Fibroblast of the conjunctiva (primary cell): ENCODE measurements at places on chromosomes 11 and 22.

- no peak for DNase-seq
These were observed 1251.2 kb downstream of the BRD1 start for GRCh38 chr22:48576333-48577013.

DNA sequence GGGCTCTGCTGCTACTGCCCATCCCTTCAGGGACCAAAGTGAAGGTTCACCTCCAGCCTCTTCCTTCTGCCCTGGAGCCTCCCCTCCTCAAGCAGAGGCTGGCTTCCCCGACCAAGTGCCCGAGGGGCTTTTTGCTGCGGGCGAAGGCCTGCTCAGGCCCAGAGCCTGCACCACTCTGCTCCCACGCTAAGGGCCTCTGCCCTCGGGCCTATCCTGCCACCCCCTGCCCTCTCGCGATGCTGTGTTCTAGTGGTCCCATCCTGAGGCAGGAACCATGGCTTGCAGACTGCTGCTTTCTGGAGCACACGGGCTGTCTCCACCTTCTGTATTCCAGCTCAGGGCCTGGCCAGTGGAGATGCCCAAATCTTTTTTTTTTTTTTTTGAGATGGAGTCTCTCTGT is 8.9 kb upstream of the TNFRSF13C start:
- DNase-seq = no peak

- peak; percentile 85 for DNase-seq
These were observed 10.4 kb upstream of the MRPL17 start for GRCh38 chr11:6693342-6694228.

- DNase-seq = no peak
These were observed 5.5 kb downstream of the EHF start for GRCh38 chr11:34626393-34626792.

DNA sequence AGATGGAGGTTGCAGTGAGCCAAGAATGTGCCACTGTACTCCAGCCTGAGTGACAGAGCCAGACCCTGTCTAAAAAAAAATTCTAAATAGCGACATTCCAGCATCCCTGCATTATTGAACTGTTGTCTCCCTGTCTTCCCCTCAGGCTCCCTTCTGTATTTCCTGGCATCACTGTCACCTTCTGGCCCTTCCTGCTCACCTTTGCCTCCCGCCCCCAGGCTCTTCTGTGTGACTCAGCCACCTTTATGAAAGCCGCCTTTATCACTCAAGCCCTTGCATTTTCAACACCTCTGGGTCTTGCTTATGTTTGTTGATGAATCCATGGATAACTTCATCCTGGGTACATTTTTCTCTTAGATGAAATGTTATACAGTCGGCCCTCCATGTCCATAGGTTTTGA is 21.1 kb downstream of the UBASH3B start:
- no peak for DNase-seq

GRCh38 chr22:50031189-50032091 is 18.9 kb upstream of the IL17REL start:
- no peak for DNase-seq

DNA sequence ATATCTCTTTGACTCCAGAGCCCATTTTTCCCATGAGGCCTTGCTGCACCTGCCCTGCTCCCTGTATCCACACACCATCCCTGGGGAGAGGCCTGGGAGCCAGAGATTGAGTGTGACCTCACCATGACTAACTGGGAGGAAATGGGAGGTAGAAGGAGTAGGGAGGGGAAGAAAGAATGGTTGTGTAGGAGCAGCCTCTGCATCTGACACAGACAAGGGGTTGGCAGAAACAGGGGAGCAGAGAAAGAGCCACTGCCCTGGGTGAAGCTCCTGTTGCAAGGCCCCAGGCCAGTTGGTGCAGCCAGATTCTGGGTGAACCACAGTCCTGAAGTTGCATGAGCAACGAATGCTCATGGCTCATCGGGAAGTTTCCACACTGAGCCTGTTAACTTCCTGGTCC is 32.4 kb downstream of the POU2F3 start:
- DNase-seq = no peak

DNA sequence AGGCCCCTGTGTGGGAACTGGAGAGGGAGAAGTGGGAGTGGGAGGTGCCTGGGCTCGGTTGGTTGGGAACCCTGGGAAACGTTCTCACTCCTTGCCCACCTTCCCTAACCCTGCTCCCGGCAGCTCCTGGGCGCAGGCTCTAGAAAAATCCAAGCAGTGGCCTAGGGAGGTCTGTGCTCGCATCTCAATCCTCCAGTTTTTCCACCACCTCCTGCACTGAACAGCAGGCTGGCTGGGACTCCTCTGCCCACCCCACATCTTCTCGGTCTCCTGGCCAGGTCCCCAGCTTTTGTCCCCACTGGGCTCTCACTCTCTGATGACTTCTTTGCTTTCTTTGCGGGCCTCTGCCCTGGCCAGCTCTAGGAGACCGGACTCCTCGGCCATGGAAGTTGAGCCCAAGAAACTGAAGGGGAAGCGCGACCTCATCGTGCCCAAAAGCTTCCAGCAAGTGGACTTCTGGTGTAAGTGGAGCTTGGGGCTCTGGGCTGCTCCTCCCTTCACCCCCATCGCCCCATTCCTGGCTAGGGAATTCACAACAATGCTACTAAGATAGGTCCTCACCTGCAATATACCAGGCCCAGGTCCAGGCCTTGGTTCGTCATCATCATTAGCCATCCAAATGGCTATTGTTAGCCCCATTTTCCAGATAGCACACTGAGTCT is 35.6 kb downstream of the PRDM11 start:
- DNase-seq = no peak

GRCh38 chr11:124935548-124936514 is at the start of gene HEPACAM:
TSS of gene HEPACAM (minus strand) at chr11:124936047. CDS start at chr11:124936006, 41 bp downstream.
- DNase-seq = no peak

DNA sequence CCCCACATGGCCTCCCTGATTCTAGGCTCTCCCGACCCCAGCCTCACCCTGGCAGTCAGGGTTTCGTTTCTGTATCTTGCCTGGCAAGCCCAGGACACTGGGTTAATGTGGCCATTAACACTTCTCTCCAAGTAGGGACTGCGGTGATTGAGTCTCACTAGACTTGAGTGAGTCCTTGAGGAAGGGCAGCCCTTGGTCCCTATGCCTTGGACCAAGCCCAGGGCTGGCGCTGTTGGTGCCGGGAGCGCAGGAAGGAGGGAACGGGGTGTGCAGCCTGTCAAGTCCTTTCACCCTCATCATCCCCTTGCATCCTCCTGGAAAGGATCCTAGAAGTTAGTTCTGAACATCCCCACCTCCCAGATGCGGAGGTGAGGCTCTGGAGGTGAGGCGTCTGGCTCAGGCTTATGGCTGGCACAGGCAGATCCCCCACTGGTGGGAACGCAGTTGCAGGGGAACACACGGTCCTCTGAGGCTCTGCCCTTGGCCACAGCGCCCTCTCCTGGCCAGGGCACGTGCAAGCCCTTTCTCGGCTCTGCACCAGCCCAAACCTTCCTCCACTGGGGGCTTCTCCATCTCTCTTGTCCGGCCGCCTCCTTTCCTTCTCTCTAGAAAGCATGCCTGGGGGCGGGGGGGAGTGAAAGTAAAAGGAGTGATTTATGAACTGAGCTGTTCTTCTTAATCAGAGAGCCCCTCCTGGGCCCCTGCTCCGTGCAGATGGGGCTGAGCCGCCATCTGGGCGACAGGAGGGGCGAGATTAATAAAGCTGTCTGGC is 56.7 kb downstream of the TP53I11 start:
- peak; percentile 54 for DNase-seq

DNA sequence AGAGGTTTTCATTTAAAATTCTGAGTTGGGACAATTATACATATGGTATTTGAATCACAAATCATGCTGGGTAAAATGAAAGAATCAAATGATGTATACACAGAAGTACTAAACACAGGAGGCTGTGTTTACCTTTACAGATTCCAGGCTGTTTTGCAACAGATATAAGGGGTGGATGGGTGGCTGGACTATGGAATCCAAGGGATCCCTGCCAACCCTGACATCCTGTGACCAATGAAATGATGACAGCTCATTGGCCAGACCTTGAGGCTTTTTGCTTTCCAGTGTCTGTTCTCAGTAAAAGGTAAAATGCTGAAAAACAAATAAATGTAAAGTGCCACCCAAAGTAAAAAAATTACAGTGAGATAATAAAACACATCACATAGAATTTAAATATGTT is 3.3 kb upstream of the DDI1 start:
- DNase-seq = peak; percentile 65

DNA sequence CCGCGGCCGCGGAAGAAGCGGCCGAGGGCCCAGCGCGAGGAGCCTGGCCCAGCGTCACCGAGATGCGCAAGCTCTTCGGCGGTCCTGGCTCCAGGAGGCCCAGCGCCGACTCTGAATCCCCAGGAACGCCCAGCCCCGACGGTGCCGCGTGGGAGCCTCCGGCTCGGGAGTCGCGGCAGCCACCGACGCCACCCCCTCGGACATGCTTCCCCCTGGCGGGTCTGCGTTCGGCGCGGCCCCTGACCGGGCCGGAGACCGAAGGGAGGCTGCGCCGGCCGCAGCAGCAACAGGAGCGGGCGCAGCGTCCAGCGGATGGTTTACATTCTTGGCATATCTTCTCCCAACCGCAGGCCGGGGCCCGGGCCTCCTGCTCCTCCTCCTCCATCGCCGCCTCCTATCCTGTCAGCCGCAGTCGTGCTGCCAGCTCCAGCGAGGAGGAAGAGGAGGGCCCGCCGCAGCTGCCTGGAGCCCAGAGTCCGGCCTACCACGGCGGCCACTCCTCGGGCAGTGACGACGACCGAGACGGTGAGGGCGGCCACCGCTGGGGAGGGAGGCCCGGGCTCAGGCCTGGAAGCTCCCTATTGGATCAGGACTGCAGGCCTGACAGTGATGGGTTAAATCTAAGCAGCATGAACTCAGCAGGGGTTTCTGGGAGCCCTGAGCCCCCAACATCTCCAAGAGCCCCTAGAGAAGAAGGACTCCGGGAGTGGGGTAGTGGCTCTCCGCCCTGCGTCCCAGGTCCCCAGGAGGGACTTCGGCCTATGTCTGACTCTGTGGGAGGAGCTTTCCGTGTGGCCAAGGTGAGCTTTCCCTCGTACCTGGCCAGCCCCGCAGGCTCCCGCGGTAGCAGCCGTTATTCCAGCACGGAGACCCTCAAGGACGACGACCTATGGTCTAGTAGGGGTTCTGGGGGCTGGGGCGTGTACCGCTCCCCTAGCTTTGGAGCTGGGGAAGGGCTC is 1.2 kb downstream of the ARHGEF17 start:
- DNase-seq = peak; percentile 91

DNA sequence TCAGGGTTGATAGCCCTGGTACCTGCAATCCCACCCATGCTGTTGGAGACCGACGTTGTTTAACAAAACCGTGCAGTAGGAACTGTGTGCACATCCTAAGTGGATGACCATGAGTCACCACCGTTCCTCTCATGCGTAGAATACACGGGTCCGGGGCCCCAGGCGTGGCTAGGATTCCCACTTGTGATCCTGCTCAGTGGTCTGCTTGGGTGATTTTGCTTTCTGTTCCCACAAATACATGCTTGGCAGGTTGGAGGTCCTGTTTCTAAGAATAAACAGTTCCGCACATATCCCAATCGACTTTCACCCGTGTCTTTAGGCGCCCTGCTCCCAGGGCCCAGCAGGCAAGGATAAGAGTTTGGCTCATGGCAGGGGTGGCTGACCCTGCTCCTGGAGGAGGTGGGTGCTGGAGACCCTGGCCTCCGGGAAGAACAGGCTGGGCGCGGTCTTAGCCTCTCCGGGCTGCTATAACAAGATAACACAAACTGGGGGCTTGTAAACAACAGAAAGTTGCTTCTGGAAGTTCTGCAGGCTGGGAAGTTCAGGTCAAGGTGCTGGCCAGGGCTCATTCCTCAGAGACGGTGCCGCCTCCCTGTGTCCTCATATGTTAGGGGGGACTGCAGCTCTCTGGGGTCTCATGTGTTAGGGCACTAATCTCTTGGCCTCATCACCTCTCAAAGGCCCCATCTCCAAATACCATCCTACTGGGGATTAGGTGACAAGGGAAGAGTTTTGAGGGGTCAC is 1028.3 kb downstream of the BRD1 start:
- no peak for DNase-seq

DNA sequence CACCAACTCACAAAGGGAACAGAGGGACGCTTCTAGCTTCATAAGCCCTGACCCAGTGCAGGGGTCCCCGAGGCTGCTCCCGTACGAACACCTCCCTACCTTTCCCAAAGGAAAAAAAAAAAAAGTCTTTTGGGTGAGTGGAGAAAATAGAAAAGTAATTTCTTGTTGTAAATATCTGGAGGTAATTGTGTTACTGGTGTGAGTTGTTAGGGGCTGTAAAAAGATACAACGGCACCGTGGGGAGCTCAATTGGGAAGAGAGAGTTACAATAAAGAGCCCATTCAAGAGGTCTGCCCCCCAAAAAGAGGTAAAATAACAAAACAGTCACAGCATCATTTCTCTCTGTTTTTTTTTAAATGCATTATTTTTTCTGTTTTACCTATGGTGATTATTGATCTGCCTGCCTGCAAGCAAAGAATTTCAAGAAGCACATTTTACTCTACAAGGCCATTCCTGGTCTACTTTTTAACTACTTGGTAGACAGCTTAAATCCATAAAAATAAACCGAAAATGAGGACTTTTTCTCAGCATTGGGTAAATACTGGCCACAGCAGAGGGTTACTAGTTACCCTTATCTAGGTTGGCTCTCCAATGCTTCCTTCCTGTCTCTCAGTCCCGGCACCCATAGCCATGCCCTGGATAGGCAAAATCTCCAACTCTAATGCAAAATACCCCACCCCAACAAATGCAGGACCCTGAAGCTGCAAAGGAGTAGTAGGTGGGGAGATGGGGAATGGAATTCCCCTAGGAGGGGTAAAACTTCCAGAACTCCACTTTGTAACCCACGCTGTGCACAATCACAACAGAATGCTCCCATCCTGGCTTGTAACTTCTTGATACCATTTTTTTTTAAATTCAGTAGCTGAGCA is 3.1 kb downstream of the PAX6 start:
- no peak for DNase-seq

DNA sequence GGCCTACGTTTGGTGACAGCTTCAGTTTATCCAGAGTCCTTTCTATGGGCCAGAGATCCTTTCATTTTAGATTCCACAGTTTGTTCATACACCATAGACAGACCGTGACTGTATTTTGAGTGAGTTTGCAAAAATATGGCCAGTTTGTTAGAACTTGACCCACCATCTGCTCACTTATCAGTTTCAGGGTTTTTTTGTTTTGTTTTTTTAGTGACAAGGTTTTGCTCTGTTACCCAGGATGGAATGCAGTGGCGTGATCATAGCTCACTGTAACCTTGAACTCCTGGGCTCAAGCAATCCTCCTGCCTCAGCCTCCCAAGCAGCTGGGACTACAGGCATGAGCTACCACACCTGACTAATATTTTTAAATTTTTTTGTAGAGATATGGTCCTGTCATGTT is 9.1 kb upstream of the CKAP5 start:
- no peak for DNase-seq

DNA sequence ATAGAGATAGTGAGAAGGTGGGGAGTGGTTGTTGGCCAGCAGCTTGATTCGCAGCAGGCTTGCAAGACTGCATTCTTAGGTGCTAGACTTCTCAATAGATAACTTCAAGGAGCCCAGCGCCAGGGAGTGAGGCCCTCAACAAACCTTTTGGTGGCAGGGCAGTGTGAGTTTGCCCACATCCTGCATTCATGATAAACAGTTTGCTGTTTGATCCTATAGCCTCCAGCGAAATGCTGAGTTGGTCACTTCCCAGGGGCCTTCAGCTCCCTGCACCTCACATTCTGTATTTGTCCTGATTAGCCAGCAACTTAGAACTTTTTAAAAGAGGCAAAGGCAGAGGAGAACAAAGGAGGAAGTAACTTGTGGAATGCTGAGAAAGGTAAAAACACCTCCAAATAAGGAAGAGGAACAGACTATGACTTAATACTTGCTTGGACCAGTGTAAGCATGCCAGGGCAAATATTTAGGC is 25.1 kb downstream of the OR10A6 start:
- DNase-seq = no peak

GRCh38 chr22:19596680-19597398 is 72.6 kb upstream of the CLDN5 start:
- no peak for DNase-seq
